Stimulated activated CD4-positive, alpha-beta T cell treated with anti-CD3 and anti-CD28 coated beads, Interleukin-12 subunit alpha, Interleukin-12 subunit beta, amount 100 ng/mL, for 24 hours (primary cell): ENCODE measurements at places on chromosomes 1 and 21.

- DNase-seq: no peak
Observed at GRCh38 chr1:28885472-28885877, 28.9 kb upstream of the EPB41 start.

DNA sequence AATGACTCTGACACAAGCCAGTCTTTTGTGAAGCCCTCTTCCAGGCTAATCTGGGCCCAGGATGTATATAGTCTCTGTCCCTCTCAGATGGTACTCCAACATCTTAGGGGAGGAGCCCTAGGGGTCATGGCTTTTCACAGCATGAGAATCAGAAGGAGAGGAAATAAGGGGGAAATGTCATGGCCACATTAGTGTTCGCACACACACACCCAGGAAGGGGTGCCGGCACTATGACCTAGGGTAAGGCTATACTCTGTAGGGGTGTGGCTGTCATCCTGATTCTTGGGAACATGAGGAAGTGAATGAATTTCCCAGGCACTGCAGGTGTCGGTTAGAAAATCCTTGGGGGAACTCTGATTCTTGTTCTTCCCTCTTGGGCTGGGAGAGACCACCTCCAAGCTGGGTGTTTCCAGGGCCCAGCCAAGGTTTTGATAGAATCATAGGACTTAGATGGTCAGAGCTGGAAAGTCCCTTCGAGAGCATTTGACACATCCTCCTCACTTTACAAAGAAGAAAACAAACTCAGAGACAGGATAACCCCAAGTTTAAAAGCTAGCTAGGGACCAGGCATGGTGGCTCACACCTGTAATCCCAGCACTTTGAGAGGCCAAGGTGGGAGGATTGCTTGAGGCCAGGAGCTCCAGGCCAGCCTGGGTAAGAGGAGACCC, 22.0 kb downstream of the GFI1 start:
- no peak for DNase-seq

GRCh38 chr1:54615531-54616279, 7.6 kb downstream of the FAM151A start:
- no peak for DNase-seq

- DNase-seq: no peak
Observed at GRCh38 chr1:15410223-15410883, 665 bp downstream of the EFHD2 start.

GRCh38 chr1:216651826-216652418, 71.3 kb downstream of the ESRRG start:
- no peak for DNase-seq

DNA sequence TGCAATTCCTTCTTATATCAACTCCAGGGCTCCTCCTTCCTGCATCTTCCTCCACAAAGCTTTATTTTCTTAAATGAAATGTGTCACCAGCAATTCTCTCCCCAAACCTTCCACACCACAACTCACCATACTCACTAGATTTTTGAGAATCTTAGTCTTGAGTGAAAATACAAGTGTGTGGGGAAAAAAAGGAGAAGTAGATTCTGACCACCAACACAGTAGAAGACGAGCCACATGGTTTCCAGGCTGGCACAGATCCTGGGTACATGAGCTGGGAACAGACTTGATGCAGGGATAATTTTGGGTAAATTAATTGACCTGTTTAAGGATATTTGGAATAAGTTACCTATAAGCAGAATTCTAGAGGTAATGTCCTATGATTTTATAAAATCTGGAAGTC, 72.8 kb upstream of the KCNJ15 start:
- no peak for DNase-seq

DNA sequence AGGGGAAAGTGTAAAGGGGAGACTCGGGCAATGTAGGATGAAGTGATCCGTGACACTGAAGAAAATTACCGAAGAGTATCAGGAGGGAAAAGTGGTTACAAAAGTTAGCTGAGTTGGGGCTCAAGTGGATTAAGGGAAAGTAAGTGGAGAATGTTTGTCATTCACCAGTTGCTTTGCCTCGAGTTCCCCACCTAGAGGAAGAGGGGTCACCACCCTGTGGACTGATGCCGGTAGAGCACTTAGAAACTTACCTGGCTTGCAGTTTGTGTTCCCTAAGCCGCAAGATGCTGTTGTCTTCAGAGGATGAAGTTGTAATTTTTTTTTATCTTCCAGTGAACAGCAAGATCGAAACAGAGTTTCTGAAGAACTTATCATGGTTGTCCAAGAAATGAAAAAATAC, 1.0 kb downstream of the PER3 start:
- DNase-seq: no peak

GRCh38 chr1:53369761-53370160, 41.9 kb upstream of the LRP8 start:
- DNase-seq: no peak

GRCh38 chr1:145425436-145426029, at the start of gene NBPF20:
Gene NBPF20 (minus strand): TSS chr1:145425603. CDS start chr1:145405272, 20,331 bp downstream.
- peak; percentile 76 for DNase-seq

GRCh38 chr1:53549287-53549686, 90.1 kb downstream of the DMRTB1 start:
- DNase-seq: no peak

DNA sequence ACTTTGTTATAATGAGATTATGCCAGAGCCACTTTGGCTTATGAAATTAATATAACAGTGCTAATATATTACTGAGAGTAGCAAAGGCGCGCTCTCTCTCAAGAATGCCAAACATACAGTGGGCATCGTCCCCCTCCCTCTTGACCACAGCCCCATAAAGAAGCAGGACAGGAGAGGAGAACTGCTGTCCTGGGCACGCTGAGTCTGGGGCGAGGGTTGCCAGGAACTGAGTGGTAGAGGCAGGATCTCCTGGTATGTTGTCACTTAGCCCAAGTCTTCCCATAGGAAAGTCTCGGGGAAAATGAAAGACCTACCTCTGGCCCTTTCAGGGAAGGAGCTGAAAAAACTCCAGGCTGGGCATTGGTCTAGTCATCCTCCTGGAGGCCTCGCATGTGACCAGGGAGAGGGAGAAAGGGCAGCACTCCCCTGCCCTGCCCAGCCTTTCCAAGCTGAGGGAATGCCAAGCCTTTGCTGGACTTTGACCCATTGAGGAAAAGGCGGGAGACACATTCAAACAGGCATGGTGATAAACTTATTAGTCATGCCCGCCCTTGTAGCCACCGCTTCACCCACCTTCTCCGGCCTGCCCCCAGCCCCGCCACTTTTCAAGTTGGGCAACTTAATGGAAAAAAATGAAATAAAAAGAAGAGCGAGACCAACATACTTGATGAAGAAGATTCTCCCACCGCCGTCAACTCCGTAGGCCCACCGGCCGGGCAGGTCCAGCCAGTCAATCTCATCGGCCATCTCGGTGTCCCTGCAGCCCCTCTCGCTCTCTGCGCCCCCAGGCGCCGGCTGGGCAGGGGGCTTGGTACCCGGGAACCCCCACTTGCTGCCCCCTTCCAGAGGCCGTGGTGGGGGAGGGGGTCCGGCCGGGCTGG, 17.4 kb upstream of the PLEKHA6 start:
- DNase-seq: no peak

- no peak for DNase-seq
Observed at GRCh38 chr21:41360072-41360821, 1.6 kb upstream of the MX2 start.
